ENCODE measurements at places on chromosomes 11 and 22.

DNA sequence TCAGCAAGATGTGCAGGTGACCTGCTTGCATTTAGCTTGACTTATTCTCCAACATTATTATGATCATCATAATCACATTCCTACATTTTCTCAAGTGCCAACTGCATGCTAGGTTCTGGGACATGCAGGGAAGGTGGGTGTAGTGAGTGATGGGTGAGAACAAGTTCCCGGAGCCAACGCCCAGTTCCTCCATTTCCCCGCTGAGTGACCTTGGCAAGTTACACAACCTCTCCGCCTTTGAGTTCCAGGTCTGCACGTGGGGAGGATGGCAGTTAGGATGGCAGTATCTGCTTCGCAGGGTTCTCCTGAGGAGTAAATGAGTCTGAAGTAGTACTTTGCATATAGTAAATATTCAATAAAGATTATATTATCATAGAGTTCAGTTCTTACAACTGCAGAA, 140.3 kb downstream of the GRIK4 start:
- DNase-seq = no peak

DNA sequence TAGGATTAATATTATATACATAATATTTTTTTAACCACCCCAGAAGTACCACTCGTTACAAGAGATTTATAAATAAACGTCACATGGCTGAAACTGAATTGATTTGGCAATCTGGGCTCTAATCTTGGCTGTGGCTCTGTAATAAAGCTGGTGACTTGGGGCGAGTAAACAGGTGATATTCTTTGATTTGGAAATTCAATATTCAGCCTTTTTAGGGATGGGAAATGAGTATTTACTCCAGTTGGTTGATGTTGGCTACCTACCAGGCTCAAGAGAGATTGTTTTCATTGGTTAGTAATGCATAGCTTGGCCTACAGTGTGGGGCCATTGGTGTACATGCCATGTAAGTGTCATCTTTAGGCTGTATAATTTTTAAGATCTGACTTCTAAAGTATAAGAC, 117.7 kb upstream of the SORL1-AS1 start:
- DNase-seq = no peak

- DNase-seq = no peak
Measured at GRCh38 chr11:40252236-40252635, 1207.2 kb downstream of the LRRC4C start.

- no peak for DNase-seq
Measured at GRCh38 chr11:109377039-109377742, 44.8 kb upstream of the C11orf87 start.

- DNase-seq = no peak
Measured at GRCh38 chr11:15555161-15555560, 440.4 kb downstream of the INSC start.

DNA sequence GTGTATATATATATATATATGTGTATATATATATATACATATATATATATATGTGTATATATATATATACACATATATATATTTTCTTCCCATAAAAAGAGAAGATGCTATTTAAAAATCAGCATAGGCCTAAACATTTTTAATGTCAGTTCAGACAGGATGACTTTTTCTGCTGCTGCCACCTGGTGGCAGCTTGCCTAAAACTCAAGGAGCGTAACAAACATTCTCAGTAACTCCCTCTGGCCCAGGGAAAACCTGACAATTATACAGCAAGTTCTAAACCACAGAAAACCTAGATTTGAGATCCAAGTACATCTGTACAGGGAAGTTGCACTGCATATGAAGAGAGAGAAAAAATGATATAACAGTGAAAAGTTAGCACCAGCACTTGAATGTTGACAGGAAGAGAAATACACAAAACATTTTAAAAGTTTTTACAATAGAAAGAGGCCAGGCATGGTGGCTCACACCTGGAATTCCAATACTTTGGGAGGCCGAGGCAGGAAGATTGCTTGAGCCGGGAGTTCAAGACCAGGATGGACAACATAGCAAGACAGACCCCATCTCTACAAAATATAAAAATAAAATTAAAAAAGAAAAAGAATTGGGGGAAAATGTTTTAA, 16.6 kb downstream of the OR8A1 start:
- peak; percentile 59 for DNase-seq

DNA sequence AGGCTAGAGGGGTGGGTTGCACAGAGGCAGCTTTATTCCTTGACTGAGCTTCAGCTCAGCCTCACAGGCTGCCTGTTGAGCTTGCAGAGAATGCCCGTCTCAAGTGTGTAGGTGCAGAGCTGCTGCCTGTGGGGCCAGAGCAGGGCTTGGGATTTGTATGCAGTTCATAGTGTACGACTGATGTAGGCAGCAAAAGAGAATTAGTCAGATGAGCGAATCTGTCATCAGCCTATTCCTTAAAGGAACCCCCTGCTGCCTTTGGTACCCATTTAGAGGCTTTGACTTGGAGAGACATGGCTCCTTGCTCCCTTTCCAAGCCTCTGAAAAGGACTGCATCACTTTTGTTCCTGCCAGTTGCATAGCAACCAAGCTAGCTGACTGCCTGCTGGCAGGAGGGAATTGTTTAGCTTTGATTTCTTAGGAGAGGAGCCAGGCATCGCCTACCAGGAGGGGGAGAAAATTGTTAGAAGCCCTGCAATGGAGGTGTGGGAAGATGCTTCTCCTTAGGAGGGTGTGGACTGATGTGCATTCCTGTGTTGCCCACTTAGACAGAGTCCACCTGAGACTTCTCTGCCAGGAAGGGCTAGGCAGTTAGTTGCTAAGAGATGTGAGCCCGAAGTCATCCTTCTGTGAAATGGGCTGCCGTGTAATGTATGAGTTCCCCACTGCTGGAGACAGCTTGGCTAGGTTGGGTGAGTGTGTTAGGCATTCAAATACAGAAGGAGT, 10.9 kb downstream of the ACO2 start:
- no peak for DNase-seq

GRCh38 chr11:108620958-108621772, 27.6 kb upstream of the EXPH5 start:
- DNase-seq = no peak

DNA sequence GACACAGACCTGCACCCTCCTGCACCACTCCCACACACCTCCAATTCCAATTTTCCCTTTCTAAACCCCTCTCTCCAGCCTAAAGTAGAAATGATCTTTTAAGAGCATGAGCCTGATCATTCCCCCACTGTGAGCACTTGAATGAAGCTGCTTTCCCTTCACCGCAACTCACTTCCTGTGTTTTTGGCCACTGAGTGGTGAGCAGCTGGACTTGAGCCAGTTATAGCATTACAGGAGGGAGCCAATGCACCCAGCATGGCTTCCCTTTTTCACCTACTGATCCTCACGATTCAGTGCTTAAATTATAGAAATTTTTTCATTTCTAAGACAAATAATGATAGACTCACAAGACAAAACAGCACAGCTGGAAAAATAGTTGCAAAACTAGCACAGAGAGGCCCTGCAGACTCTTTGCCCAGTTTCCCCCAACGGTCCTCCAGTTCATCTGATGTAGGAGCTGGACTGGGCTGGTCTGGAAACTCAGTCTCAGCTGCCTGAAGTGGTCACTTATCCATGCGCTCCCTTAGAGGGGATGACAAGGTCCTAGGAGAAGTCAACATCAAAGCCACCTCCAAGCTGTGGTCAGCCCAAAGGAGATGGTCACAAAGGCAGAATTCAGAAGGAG, 9.7 kb upstream of the APOL4 start:
- no peak for DNase-seq

DNA sequence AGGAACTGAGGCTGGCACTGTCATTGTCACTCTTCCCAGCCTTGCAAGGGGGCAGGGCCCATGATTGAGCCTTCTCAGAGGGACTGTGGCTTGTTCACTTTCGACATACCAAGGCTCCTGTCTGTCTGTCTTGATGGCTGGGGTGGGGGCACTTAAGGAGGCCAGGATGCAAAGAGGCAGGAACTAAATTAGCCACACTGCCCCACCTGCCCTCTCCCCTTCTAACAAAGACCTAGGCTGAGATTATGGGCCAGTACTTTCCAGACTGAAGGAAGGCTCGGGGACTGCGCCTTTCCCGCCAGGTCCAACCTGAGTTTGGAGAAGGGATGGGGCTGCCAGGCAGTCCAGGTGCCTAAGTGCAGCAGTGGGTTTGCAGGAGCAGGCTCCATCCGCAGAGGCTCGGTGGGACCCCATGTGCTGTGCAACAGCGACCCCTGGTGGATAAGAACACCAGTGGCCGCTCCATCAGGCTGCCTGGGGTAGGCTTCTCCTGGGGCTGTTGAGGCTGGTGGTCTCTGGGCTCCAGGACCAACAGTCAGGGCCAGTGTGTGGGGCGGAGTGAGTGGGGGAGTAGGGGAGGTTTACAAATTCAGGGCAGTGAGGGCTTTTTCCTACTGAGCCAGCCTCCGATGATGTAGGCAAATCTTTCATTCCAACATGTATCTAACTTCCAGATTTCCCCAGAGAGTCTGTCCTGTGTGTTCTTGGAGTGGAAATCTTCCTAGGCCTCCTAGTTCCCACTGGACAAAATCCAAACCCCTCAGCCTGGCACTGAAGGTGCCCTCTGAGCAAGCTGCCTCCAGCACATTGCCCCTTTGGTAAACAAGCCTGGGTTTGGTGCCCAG, 93.9 kb downstream of the INSC start:
- peak; percentile 83 for DNase-seq

DNA sequence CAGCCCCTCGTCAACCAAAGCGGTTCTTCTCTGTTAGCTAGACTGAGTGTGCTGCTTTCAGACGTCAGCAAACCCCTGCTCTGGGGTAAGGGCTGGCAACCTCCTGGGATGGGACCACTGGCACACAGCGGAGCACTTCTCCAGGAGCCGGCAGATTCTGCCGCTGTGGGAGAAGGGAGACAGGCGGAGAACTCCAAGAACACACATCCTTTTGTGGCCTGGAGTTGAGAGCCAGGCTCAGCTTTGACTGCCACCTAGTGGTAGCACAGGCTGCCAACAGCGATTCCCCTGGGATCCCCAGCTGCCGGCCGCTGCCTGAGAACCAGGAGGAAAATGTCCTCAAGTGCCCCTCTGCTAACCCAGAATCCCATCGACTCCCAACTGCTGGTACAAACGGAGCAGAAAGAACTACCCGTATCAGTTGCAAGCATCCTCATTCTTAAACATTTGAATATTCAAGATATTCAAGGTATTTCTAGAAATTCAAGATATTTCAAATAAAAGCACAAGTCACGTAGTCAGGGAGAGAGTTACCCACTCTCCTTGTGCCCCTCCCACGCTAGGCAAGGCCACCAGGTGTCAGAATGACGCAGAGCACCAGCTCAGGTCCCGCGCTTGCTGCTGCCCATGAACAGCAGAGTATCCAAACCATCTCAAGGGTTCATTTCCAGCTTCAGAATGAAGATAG, 4.9 kb downstream of the LTO1 start:
- peak; percentile 85 for DNase-seq

- DNase-seq = peak; percentile 66
Measured at GRCh38 chr22:22410121-22410520, 98.4 kb downstream of the ZNF280B start.

DNA sequence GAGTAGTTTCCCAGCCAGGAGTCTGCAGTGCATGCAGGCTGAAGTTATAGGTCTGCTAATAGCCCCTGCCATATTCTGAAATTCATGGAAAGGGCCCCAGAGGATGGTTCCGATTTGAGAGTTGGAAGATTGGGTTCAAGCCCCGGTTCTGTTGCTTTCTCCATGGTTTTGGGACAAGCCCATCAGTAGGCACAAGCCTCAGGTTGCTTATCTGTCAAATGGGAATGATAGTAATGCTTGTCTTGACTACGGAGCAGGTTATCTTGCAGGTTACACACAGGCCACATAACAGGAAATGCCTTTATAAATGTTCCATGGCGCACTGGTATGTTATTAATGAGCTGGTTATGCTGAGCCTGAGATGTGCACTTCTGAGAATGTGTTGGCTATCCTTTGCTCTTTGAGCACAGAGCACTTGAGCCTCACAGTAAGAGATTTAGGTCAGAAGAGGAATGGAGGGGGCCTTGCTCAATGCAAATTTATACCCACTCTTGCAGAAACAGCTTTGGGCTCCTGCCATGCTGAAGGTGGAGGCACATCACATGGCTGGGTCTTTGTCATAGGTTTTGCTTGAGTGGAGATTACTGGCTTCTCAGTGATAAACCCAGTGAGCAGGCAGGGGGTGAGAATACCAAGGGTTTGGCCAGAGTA, 47.1 kb downstream of the ZNRF3 start:
- DNase-seq = no peak

GRCh38 chr22:50677493-50678217, 5.0 kb downstream of the SHANK3 start:
- DNase-seq = no peak

DNA sequence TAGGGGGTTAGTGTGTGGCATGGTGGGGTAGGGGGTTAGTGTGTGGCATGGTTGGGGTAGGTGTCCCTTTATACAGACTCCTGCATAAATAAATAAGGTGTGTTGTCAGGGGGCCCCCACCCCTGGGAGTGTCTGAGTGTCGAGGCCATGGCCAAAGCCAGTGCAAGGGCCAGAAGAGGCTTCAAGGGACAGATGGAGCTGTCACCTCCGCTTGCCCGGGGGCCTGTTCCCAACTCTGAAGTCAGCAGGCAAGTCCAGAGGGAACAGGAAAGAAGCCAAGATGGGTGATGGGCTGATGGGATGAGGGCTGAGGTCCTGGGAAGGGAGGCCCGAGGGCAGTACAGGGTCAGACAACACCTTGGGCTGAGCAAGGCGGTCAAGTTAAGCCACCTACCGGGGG, 997.8 kb downstream of the BRD1 start:
- no peak for DNase-seq

- DNase-seq = no peak
Measured at GRCh38 chr11:27754035-27755017, 54.1 kb upstream of the BDNF start.

- DNase-seq = no peak
Measured at GRCh38 chr22:22125579-22126468, 118.8 kb upstream of the VPREB1 start.

DNA sequence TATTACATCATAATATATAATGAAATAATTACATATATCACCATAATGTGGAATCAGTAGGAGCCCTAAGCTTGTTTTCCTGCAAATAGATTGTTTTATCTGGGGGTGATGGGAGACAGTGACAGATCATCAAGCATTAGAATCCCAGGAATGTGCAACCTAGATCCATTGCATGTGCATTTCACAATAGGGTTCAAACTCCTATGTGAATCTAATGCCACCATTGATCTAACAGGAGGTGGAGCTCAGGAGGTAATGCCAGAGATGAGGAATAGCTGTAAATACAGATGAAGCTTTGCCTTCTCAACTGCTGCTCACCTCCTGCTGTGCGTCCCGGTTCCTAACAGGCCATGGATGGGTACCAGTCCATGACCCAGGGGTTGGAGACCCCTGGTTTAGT, 63.8 kb upstream of the CHORDC1 start:
- DNase-seq = no peak

DNA sequence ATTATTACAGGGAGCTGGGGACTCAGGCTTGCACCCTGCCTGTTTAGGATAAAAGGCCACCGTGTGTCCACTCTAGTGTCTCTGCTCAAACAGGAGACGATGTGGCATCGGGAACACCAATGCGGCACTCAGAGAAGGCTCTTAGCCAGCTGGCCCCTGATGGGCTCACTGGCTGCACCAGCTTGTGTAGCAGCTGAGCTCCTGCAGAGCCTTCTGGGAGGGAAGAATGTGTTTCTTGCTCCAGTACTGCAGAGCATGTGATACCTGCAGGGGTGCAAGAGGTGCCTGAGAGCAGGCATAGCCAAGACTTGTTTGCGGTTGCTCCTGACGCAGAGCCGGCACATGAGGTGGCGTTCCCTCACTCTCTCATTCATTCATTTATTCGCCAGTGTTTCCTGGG, 44.4 kb upstream of the KCNQ1OT1 start:
- peak; percentile 10 for DNase-seq

- DNase-seq = peak; percentile 25
Measured at GRCh38 chr22:44577391-44578109, 79.5 kb upstream of the RTL6 start.
